Fibroblast of mammary gland (primary cell): ENCODE measurements at places on chromosomes 12 and 14.
A peak's percentile ranks its signal among the peaks of the same experiment; 100 is the strongest.

GRCh38 chr14:69133206-69134125 lies 19.5 kb downstream of the DCAF5 start:
- peak; percentile 70 for DNase-seq

GRCh38 chr14:56144176-56144575 lies 26.0 kb downstream of the PELI2 start:
- no peak for DNase-seq

GRCh38 chr14:32883188-32883587 lies 55.5 kb upstream of the NPAS3 start:
- DNase-seq, result no peak

- DNase-seq, result peak; percentile 43
Measured at GRCh38 chr14:73462048-73462715, 3.8 kb upstream of the NUMB start.

GRCh38 chr12:111360325-111360930 lies 8.5 kb downstream of the PHETA1 start:
- no peak for DNase-seq

- DNase-seq, result no peak
Measured at GRCh38 chr12:19852100-19852855, 413.0 kb downstream of the AEBP2 start.

DNA sequence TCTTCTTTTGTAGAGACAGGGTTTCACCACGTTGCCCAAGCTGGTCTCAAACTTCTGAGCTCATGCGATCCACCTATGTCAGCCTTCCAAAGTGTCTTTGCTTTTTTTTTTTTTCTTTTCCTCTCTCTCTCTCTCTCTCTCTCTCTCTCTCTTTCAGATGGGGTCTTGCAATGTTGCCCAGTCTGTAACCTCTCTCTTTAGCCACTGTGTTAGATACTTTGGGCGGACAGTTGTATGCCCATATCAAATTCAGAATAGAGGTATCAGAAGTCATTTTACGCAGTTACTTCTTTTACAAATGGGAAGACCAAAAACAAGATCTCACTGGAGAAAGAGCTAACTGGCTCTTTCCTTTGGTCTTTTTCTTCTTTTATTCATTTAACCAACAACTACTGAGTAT lies 6.7 kb downstream of the HEBP1 start:
- no peak for DNase-seq

- peak; percentile 73 for DNase-seq
Measured at GRCh38 chr12:122681814-122682213, 21.3 kb downstream of the HCAR2 start.

DNA sequence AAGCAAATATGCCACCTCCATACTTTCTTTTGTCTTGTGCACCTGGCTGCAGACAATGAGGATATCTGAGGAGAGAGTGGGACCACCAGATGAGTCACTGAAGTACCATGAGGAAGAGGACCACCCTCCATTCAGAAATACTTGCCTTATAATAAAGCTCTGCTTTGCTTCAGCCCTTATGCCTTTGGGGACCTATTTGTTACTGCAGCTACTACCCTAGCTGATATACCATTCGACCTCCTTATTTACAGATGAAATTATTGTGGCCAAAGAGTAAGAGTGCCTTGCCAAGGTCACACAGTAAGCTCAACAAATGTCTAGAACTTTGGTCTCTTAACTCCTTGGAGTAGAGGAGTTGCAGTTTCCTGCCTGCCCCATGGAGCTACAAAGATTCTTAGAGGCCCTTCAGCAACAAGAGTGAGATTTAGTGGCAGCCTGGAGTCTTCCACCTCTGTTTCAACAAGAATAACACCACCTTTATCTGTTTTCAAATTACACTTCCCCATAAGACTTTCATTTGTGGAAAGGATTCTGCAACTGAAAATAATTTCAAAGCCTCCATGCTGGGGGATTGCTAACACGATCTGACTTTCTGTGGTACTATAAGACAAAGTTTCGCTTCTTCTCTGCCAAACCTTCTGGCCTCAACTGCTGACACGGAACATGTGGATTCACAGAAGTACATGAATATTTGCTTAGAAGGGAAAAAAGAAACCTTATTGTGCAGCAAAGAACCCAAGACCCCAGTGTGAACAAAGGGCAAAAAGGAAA lies 3.6 kb downstream of the CMKLR1 start:
- no peak for DNase-seq

- DNase-seq, result no peak
Measured at GRCh38 chr14:76958020-76958979, 70.2 kb downstream of the IRF2BPL start.

DNA sequence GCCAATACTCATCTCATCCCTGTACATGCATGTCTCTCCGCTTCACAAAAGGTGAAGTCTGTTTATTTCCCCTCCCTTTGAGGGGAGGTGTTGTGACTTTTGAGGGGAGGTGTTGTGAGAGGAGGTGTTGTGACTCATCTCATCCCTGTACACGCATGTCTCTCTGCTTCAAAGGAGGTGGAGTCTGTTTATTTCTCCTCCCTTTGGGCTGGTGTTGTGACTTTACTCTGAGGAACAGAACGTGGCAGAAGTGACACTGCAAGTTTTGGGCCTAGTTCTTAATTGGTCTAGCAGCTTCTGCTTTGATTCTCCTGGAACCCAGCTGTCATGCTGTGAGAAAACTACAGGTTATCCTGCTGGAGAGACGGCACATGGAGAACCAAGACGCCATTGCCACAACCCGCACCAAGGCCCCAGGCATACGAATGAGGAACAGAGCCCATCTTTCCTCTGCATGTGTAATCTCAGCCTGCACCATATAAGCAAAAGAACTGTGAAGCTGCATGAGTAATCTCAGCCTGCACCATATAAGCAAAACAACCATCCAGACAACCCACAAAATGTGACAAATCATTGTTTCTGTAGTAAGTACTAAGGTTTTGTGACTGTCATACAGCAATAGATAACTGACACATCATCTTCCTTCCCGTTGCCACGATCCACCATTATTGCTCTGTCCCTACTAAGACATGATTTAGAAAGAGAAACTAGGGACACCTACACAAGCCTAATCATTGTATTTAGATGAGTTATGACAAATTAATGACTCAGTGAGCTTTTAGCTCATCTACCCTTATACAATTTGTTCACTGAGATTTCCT lies 30.0 kb downstream of the GALNT4 start:
- DNase-seq, result peak; percentile 63

DNA sequence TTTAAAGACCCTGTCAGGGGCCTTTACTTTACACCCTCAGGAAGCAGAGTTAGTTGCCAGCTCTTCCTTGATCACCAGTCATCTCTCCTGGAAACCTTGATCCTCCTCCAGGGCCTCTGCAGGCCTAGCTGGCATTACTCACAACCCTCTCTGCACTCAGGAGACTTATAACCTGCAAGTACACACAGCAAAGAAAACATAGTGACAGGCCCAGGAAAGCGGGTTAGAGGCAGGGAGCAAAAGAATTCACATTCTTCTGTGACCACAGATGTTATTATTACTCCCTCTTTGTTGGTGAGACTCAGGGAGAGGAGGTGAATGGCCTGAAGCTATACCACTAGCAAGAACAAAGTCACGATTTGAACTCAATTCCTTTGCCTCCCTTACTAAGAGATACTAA lies 87.4 kb downstream of the OR11H12 start:
- DNase-seq, result no peak
